NCI-H1092 treated with DMSO at 0.1 percent for 48 hours (cell line): ENCODE measurements at places on chromosomes 4 and X.

DNA sequence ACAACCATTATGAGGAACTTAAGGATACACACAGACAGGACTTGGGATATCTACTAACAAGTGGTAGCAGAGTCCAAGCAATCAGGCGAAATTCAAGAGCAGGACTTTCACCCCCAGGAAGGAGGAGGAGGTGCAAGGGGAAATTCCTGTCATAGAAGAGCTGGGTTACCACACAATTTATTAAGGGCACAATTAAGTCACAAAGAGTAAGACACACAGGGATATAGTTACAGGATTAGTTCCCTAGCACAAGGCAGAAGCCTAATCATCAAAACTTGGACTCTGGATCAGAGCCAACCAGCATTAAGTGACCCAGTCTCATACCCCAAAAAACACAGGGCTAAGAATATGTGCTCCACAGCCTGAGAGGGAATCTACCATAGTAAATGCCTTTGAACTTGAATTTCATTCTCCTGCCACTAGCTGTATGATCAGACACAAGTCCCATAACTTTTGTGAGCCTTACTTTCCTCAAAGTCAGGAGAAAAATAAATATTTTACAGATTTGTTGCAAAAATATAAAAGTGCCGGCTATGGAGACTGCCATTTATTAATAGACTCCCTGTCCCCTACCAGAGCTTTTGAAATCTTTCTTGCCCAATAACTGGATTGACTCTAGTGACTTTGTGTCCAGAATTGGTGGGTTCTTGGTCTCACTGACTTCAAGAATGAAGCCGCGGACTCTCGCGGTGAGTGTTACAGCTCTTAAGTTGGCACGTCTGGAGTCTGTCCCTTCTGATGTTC, 87.0 kb downstream of the SYNPO2 start:
- DNase-seq: no peak

DNA sequence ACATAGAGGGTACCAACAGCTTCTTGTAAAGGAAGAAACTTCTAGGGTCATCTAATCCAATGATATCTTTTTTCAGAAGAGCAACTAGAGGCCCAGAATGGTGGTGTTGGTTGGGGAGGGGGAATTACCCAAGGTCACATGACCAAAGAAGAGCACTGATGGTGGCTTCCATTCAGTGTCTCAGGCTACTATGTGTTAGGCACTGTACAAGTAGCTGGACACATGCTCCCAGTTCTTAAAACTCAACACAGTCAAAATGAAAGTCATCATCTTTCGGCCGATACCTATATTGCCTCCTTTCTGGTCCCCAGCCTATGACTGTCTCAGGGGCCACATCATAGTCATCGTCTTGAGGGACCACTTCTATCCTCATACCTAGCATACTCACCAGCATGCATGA, 88.1 kb downstream of the ARHGAP6 start:
- no peak for DNase-seq

DNA sequence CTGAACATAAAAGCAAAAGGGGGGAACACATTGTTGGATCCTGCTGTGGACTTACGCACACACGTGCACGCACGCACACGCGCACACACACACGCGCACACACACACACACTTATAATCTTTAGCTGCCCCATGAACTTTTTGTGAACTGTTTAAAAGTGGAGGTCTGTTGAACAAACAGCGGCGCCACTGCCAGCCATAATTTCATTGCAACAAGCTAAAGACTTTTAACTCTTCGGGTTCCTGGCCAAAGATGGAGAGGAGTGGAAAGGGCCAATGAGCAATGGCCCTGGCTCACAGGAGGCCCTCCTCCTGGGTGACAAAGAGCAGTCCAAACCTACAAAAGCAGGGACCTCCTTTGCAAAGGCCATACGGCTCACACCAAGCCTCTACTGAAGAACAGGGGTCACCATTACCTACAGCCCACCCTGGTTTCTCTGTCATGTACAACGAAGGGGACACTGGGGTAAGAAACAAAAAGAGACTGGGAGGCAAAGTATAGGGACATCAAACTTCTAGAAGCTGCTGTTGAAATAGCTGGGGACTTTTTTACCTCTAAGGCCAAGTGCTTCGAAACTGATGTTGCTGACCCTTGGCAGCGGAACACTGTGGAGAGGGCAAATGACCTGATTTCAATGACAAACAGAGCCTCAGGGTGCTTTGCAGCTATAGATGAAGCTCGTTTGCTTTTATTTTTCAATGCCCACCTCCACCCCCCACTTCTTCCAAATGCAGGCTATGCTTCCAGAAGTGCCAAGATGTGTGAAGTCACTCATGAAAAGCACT, 16.7 kb downstream of the BCOR start:
- no peak for DNase-seq

GRCh38 chrX:84748965-84749656, 246.9 kb upstream of the HDX start:
- DNase-seq: no peak

DNA sequence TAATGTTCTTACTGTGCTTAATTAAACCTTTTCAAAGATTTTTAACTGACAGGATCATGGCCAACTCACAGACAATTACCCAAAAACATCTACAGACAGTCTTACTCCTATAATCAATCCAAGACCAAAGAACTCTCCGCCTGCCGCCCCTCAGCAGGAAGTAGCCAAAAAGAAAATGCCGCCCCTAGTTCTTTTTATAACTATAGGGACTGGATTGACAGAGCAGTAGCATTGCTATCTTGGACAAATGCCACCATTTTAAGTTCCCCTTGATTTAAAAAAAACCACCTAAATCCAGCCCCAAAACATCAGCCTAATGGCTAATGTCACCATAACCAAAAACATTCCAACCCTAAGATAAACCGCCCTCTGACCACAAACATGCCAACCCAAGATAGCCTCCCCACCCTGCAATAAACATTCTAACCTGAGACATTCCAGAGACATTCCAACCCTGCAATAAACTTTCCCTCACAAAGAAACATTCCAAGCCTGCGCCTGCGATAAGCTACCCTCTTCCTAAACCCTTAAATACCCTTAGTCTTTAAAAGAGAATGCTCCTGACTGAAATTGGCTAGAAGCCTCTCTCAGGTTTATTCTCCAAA, 77.0 kb downstream of the COQ2 start:
- no peak for DNase-seq

DNA sequence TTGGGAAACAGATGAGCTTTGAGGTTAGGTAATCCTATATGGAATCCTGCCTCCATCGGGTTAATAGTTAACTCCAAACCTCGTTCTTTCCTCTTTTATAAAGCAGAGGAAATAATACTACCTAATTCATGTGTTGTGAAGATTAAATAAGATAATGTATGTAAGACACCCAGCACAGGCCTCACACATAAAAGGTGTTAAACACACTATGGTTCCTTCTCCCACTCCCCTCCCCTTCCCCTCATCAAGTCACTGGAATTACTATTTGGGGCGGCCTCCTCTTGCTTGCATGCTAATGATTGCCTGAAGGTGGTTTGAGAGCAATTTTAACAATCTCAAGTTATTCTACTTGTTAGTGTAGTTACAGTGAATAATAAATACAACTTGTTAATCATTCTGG, 404.4 kb upstream of the RASGEF1B start:
- DNase-seq: no peak

DNA sequence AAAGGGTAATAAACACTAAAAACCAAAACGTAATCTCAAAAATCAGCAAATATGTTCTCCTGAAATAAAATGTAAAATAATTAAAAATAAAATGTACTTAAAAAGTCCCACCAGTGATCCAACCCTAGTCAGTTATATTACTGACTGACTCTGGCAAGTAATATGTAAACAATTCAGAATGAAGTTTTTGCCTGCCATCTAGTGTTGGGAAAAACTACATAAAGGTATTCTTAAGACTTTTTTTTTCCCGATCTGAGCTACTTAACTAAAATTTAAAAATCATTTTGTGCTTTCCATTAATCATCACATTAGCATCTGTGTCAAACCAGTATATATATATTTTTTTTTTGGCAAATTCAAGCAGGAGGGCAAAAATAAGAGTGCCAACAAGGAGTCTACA, 24.0 kb downstream of the RCHY1 start:
- no peak for DNase-seq

GRCh38 chrX:121106484-121107235, 59.2 kb downstream of the GLUD2 start:
- DNase-seq: no peak

GRCh38 chr4:138297743-138298405, 55.7 kb upstream of the SLC7A11 start:
- DNase-seq: no peak

DNA sequence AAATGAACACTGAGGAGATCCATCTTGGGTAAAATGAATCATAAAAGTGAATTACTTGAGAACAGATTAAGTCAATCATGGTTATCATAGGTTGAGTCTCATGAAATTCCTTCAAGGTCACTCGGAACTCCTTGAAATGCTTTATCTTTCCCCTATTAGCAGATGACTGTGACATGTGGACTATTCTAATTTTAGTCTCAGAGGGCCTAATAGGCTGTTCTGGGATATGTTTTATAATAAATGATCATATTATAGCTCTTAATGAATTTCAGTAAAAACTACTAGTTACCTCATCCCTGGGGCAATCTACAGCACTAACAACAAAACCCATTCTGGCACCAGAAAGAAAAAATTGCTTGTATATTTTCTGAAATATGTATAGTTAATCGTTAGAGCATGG, 44.7 kb downstream of the SPATA4 start:
- DNase-seq: no peak

- no peak for DNase-seq
Measured at GRCh38 chrX:38992441-38993096, 191.3 kb downstream of the MID1IP1 start.

DNA sequence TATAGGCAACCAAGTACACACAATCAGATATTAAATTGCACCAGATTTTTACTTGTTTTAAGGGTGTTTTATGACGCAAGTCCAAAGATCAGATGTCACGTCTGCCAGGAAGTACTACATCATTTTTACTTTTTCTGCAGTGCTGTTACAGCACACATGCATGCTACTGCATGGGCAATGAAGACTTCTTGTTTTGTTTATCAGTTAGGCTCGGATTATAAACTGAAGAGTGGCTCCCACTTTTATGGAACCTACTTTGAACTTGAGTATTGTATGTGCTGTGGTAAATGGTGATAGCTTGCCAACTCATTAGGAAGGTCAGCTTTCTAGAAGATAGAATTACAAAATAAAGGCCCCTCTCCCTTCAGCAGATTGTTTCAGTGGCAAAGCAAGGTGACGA, 131.6 kb downstream of the CEP135 start:
- DNase-seq: no peak

DNA sequence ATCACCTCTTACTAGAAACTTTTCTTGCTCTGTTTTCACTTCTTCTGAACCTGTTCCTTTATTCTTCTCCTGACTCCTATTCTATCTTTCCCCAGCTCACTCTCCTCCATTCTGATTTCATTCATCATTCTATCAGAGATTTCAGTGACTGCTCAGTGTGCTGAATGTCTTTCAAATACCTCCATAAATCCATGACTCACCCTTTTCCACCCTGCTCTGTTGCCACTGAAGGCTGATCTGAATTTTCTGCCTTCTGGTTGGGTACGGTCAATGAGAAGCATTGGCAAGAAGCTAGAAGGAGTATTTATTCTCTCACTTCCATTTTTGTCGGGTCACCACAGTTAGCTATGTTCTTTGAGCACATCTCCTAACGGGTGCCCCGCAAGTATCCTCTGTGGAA, 265.9 kb downstream of the CBLL2 start:
- DNase-seq: no peak

DNA sequence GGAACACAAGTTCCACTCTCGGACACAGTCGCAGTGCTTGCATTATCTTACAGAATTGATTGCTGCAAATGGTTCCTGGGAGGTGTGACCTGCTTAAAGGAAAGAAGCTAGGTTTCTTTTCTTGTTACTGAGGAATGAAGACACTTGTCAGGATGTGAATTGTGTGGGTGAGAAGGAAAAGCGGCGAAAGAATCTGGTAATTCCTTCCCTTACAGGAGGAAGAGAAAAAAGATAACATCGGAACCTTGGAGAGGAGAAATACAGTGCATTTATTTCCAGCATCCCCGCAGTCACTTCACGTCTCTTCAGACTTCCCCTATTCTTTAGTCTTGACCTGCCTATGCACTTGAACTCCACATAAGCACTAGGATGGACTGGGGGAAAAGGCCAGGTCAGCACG, 389 bp upstream of the CCSER1 start:
- DNase-seq: no peak

DNA sequence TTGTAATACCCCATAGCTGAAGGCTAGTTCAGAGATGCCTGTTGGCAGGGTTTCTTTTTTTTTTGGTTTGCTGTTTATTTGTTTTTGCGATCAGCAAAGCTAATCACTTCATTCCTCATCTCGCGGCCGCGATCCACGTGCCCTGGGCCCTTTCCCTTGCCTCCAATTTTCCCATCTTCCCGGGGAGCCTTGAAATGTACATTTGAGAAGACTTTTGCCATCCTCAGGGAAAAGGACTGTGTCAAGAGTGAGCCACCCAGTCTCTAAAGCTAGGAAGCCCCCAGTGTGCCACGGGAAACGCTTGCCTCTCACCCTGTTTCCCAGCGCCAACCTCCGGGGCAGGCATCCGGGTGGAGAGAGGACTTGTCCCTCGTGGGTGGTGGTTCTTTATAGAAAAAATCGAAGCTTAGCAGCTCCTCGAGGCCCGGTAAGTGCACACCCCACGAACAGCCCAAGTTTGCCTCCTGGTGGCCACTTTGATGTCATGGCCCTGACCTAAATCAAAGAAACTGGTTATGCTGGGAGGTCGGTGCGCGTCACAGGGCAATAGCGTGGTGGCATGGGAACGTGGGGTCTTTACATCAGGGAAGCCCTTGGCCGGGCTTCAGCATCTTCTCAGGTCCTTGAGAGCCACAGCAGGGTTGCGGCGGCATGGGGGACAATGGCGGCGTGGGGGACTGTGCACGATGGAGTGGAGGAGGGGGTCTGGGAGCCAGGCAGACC, 42.0 kb downstream of the MAP7D3 start:
- DNase-seq: no peak

DNA sequence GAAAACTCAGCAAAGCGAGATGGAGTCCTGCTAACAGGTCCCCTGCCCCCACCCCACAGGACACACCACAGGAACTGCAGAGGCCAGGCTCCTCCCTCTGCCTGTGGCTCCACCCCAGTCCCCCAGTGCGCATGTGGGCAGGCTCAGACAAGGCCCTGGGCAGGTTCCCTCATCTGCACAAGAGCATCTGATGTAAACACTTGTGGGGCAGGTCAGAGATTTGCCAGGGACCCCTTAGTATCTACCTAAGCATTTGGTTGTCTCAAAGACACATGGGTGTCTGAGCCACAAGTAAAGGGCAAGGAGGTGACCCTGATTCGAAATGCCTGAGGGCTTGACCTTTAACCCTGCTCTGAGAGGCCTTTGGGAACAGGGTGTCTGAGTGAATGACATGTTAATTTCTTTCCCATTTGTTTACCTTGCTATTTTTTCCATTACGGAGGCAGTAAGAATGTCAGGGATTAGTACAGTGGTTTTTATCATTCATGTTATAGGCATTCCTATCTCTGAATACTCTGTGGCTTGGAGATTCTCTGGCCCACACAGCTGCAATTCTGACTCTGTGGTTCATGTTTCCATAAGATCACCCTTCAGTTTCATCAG, 85.3 kb downstream of the ZNF518B start:
- DNase-seq: no peak

- DNase-seq: no peak
Measured at GRCh38 chr4:124070688-124071484, 641.6 kb downstream of the ANKRD50 start.
